NCI-H1436 treated with DMSO at 0.1 percent for 48 hours (cell line): ENCODE measurements at places on chromosomes 12 and 14.

GRCh38 chr14:101790232-101790631 lies 28.7 kb downstream of the PPP2R5C start:
- DNase-seq: no peak

DNA sequence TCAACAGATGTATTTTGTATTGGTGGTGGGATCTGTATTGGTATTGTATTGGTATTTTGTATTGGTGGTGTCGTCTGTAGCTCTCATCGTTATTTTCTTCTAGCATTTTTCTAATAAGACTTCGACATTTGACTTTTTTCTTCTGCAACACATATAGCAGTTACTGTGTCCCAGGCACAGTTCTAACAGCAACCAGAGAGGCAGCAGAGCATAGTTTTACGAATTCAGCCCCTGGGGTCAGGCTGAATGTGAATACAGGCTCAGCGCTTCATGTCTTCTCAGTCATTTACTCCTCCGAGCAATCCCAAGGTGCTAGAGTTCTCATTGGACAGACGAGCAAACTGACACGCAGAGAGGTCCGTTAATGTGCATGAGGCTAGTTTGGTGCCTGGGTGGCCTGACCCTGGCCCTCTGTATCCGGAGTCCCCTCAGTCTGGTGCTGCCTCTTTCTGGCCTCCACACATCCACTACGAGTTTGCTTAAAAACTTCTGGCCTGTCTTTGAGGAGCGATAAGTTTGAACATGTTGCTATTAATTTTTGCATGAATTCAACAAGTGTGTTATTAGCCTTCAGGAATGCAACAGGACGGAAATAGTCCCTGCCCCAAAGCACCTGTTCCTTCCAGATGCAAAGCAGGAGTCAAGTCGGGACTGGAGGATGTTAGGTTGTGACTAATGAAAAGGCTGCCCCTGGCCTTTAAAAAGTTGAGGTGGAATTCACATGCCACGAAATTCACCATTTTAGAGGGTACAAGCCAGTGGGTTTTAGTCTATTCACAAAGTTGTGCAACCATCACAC lies 87.0 kb downstream of the GLT1D1 start:
- no peak for DNase-seq

DNA sequence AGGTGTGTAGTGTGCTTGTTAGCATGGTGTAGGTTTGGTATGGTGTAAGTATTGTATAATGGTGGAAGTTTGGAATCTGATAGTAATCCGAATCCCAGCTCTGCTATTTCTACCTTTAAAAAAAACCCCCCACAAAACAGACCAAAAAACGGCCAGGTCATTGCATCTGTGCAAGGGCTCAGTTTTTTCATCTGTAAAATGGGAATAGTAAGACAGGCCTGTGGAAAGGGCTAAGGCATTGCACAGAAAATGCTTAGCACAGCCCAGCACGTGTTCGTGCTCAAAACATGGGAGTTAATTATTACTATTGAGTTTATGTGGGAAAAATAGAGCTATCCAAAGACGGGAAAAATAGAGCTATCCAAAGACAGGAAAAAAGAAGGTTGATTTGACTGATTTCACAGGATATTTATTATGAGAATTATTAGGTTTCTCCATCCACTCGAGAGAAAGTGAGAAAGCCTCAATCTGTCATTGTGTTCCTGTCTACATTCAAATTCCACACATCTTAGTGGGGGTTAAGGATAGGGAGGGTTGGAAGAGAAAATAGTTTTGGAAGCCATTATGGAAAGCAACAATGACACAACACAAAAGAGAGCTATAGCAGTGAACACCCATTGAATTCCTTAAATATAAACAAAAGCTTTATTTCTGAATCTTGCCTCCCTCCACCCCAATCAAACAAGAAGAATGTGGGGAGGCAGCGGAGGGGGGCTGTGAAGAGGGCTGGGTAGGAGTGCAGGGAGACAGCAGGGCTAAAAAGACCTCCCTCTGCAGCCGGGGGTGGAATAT lies 126.8 kb upstream of the MAX start:
- no peak for DNase-seq

DNA sequence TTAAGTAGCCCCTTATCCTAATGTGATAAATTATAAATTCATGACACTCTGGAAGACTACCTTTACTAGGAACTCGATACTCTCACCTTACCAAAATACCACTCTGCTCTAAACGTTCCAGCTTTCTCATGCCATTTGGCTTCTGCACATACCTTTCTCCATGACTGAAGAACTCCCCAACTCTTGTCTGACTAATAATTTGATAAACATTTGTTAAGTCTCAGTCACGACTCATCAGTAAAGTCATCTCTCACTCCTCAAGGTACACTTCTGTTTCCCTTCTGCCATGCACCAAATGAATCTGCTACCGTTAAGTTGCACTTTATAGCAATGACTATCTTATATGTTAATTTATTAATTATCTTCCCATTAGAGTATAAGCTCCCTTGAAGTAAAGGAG lies 498.3 kb upstream of the NOVA1 start:
- DNase-seq: no peak

GRCh38 chr12:89140141-89140540 lies 212.2 kb downstream of the DUSP6 start:
- DNase-seq: no peak

DNA sequence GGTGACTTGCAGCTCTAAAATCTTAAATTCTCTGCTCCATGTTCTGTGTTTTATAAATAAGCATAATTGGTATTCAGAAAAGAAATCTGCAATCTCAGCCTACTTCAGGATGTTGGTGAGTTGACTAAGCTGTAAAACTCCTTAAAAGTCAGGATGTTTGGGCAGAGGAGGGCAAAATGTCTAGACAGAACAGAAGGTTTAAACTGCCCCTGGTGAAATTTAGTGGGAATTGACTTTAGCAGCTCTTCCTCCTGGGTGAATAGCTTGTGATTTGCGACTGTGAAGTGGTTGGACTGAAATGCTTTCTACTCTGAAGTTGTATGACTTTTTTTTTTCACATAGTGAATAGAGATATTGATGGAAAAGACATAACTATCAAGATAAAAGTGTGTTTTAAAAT lies 85.8 kb downstream of the CAND1 start:
- no peak for DNase-seq

DNA sequence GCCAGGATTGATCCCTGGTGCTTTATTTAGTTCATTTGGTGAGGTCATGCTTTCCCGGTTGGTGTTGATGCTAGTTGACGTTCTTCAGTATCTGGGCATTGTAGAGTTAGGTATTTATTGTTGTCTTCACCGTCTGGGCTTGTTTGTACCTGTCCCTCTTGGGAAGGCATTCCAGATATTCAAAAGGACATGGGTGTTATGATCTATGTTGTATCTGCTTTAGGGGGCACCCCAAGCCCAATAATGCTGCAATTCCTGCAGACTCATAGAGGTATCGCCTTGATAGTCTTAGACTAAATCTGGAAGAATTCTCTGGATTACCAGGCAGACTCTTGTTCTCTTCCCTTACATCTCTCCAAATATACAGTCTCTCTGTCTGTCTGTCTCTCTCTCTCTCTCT lies 42.1 kb downstream of the AK7 start:
- no peak for DNase-seq

GRCh38 chr12:109927622-109928021 lies 27.5 kb downstream of the TCHP start:
- no peak for DNase-seq
